ENCODE measurements at places on chromosomes 3 and 15.

DNA sequence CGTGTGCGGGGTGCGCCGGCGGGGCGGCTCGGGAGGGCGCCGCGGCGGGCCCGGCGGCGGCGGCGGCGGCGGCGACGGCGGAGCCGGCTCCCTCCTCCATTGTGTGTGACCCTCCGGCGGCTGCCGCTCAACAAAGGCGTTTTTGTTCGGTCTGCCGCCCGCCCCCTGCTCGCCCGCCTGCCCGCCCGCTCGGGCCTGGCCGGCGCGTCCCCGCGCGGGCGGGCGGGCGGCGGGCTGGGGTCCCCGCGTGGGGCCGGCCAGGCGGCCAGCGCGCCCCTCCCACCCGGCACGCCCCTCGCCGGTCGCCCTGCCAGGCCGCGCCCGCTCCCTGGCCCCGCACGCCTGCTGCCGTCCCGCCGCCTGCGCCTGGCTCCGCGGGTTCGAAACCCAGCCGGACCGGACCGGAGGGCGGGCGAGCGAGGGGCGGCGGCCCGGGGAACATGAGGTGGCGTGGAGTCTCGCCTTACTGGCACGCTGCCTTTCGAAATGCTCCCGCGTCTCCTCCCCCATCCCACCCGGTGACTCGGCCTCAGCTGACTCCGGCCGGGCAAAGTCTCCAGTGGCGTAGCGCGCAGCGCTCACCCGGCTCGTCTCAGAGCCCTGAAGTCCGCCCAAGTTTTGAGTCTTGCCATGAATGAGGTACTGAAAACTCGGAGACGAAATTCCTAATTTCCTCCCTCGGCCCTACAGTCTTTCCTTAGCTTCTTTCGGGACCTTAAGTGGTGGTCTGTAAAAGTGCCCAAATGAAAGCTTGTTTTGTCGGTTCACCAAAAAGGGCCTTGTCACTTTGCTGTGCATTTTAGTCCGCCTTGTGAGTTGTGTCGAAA is 588 bp downstream of the MAPK6 start:
- DNase-seq = peak; percentile 28

- no peak for DNase-seq
Measured at GRCh38 chr3:144511346-144511745, 539.7 kb downstream of the DIPK2A start.

- no peak for DNase-seq
Measured at GRCh38 chr3:62665627-62666437, 209.4 kb downstream of the CADPS start.

GRCh38 chr15:36210426-36210825 is 369.0 kb upstream of the CDIN1 start:
- no peak for DNase-seq

DNA sequence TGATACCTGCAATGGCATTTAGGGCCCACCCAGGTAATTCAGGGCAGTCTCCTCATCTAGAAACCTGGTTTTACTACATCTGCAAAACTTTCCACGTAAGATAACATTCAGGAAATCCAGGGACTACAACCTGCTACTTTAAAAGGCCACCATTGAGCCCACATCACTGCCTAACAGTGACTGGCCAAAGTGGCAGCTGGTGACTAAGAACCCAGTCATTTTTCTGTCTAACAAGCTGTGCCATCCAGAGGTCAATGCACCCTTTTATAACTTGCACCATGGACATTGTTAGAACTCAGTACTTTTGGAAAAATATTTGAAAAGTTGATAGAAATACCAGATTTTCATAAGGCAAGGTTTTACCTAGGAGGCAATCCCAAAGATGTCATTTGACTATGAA is 492.4 kb downstream of the OTOL1 start:
- no peak for DNase-seq

Measured in stimulated activated CD4-positive, alpha-beta T cell treated with anti-CD3 and anti-CD28 coated beads, Interleukin-1b, Interleukin-23, amount 100 ng/mL, for 1 hour (primary cell).